ENCODE measurements at places on chromosomes 4 and X.

DNA sequence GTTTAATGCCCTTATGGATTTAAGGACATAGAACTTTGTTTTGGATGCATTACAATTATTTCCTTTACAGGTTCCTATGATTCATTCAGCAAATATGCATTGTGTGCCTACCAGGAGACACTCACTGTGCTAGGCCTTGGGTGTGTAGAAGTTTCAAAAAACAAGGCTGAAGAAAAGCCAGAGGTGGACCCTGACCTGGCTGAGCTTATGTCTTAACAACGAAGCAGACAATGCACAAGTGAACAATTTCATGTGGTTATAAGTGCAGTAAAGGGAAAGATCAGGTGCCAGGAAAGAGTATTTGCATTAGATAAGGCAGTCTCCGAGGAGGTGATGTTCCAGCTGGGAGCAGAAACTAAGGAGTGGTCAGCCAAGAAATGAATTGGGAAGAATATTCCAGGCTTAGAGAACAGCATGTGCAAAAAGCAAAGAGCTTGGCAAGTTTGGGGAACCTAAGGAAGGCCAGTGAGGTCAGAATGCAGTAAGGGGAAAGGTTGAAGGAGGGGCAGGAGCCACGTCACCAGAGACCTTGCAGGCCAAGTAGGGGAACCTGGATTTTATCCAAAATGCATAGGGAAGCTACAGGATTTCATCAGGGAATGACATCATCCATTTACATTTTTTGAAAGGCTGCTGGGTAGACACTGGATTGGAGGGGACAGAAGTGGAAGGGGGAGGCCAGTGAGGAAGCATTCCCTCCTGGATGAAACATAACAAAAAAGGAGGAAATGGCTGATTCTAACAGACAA is 193.6 kb downstream of the SOWAHB start:
- DNase-seq: peak; percentile 65

GRCh38 chr4:138678985-138679746 is 336.4 kb upstream of the NOCT start:
- DNase-seq: no peak

DNA sequence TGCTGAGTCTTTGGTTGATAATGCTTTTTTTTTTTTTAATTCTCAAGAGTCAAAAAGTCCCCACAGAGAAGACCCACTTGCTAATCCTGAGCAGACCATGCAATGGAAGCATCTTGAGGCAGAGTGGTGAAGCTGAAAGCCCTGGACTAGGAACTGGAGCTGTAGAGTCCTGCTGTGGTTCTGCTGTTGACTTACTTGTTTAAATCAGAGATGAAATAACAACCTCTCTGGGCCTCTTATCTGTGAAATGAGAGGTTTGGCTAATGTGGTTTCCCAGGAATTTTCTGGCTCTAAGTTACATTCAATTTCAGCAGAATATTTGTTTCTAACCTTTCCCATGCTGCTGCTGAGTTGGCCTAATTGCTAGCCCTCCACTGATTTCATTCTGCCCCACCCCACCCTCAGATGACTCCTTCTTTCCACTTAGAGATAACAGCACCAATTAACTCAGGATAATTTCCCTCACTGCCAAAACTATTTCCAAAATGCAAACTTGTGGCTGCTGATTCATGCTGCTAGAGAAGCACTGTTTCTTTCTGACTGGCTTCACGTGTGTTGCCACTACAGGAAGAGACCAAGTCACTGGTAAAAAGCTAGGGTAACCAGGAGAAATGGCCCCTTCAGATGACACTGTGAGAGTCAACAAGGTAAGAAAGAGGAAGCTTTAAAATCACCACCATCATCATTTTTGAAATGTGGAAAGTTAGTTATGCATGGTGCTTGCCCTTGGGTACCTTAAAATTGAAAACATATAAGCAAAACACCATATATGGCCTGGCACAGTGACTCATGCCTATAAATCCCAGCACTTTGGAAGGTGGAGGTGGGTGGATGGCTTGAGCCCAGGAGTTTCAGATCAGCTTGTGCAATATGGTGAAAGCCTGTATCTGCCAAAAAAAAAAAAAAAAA is 326.4 kb downstream of the DCHS2 start:
- peak; percentile 96 for DNase-seq

DNA sequence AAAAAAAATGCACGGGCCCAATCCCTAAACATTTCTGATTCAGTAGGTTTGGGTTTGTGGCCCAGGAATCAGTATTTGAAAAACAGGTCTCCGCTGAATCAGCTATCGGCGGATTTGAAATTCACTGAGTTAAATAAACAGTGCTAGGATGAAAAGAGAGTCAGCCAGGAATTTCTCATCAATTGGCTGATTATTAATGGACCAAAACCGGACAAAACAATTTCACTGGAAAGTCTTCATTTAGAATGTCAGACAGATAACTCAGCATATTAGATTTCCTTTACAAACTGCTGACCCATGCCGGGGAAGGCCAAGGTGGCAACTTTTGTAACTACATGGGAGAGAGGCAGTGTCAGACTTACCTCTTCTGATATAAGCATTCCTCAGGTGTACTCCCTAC is 99.4 kb upstream of the LSM6 start:
- DNase-seq: no peak

GRCh38 chr4:150136036-150136435 is 57.8 kb downstream of the DCLK2 start:
- DNase-seq: no peak
